ENCODE measurements at places on chromosomes 6 and 20. TPM values are rescaled to one million over a fixed set of nuclear protein-coding genes. Genes with fewer than 3 reads are reported as not detected.

DNA sequence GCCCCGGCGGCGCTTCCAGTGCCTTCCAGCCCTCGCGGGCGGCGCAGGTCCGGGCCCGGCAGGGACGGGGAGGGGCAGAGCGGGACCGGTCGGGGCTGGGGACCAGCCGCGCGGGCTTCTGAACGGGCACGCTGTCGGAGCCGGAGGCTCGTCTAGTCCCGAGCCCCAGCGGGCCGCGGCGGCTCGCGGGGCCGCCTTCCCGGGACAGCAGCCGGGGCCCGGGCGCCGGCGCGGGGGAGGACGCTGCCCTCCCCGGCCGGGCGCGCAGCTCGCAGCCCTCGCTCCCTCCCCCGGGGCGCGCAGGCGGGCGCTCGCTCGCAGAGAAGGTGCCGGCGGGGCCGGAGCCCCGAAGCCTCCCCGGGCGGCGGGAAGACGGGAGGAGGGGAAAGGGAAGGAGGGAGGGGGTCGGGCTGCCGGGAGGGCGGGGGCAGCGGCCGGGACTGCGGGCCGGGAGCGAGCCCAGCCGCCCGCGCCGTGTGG lies 696 bp upstream of the SIRPA start:
- DNase-seq = peak; percentile 59

DNA sequence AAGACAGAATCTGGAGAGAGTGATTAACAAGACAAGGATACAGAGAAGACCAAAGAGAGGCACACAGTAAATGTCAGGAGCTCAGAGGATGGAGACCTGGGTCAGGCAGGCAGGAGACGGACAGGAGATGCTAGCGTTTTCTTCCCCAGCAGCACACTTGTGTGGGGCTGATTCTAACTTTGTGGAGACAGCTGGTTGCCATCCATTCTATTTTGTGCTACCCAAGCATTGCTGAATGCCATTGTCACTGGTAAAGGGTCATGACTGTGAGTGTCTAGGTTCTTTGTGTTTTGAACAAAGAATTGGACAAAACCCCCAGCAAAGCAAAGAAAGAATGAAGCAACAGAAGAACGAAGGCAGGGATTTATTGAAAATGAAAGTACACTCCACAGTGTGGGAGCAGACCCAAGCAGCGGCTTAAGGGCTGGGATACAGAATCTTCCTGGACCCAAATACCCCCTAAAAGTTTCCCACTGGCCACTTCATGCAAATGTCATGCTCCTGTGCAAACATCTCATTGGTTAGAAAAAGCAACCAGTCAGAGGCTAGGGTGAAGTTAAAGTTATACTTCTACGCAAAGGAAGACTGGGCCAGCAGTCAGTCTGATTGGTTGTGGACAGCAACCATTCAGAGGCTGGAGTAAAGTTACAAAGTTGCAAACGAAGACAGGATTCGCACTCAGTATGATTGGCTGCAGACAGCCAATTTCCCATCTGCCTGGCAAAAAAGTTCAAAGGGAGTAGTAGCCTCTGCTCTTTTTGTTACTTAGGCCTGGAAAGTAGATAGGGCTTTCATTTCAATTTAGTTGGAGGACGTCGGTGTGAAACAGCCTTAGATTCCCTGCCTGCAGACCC lies 17.5 kb downstream of the PTK7 start:
- peak; percentile 37 for DNase-seq

DNA sequence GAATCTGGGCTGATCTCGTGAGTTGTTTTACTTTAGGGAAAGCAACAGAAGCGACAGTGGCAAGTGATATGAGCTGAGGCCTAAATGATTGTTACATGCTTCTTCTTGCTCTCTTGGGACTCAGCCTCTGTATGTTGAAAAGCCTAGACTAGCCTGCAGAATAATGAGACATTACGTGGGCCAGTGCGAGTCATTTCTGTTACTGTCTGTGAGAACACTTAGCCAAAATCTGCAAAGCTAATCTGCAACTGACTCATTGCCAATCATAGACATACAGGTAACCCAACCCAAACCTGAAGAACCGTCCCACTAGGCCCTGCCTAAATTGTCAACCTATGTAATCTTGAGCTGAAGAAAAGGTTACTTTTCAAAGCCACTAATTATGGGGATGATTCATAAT lies 77.4 kb upstream of the F13A1 start:
- no peak for DNase-seq

DNA sequence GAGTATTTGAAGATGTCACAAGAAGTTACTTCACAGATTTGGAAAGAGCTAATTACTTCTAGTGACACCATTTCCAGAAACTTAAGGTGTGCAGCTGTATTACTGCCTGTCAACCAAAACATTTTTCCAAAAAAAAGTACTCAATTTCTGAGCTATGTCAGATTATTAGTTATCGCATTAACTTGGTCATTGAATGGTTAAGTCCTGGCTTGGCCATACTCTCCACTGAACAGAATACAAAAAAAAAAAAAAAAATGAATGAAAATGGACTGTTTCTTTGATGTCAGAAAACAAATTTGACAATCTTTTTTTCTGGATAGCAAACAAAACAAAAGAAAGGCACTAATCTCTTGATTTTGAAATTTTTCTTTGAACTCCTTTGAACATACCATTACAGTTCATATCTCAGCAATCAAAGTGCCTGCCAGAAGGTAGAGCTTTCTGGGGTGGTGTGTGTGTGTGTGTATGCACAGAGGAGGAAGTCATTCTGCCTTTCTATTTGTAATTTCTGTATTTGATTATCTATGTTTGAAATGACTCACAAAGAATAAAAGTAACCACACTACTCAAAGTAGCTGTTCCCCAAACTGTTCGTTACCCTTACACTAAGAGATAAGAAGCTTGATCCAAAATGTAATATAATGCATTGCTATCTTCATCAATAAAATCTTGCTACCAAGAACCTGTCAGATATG lies 210.8 kb upstream of the FUT9 start:
- peak; percentile 7 for DNase-seq

DNA sequence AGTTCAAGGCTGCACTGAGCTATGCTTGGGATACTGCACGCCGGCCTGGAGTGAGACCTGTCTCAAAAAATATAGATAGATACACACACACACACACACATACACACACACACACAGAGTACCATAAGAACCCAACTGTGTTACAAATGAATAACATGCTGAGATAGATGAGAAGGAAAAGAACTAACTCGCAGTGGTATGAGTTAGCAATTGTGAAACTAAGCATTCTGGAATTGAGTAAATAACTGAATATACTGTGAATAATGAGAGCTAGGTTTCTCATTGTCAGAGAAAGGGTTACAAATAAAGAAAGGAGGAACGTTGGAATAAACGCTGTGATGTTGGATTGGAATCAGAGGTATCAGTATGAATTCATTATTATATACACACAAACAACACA lies 14.6 kb upstream of the FAXC start:
- no peak for DNase-seq

DNA sequence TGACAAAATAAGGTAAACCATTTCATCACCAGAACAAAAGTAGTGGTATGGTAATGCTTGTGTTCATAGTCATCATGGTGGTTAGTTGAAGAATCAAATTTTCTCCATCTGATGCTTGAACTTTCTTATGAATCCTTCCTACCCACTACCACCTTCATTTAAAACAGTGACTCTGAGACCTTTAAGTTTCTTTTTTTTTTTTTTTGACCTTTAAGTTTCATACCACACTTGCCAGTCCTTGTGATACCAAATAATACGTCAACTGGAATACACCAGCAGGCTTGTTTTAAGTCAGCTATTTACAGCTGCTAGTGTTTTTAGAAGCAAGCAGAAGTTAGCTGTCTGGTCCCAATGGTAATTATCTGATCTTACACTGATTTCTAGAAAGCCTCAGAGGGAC lies 413.4 kb upstream of the SOX4 start:
- no peak for DNase-seq

DNA sequence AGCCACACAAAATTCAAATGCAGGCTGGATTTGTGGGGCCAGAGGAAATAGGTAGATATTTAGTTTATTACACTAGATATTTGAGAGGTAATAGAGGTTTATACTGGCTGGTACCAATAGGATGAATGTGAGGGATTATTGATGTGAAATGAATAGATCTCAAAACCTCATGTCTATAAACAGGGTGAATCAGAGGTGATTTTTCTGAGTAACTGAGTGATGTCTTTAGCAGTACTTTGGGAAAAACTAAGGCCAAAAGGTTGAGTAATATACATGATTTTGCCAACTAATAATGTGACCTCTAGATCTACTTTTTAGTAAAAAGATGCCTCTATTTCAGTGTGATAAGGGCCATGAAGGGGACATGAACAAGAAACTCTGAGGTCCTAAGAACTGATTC lies 86.8 kb downstream of the HAO1 start:
- DNase-seq = no peak

GRCh38 chr20:61520893-61521460 lies 268.9 kb downstream of the CDH4 start:
- no peak for DNase-seq

- DNase-seq = no peak
Measured at GRCh38 chr6:48426636-48427035, 315.6 kb upstream of the PTCHD4 start.

DNA sequence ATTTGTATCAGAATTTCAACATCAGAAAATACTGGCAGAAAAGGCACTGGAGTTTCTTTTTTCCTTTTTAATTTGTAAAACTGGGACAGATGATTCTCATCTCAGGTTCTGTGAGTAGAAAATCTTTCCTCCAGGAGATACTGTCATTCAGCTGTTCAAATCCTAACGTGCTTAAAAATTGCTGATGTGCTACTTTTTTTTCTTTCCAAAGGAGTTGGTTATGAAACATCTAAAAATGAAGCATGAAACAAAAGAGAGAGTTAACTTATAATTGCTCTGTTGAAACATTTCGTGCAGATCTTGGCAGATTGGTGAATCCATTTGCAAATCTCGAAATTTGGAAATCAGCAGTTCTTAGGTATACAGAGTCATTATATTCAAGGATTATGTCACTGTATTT lies 622.6 kb downstream of the RNF144B start:
- DNase-seq = no peak

- no peak for DNase-seq
Measured at GRCh38 chr20:62056377-62056776, 9.3 kb downstream of the TAF4 start.

DNA sequence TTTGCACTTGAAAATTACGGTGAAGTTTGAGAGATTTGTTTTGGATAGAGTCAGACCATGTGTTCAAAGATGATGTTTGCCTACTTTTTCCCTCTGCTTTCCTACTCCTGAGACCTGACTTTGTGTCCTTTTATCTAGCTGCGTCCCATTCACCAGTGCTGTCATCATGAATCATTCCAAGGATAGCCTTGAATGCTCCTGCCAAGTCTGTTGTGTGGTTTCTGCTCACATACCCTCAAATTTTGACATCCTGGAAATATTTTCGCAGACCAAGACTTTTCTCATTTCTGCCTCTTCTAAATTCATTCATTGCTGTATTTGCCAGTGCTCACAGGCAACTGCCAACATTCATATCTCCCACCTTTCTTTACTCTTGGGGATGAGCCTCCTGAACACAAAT lies 175.9 kb upstream of the SCGN start:
- DNase-seq = no peak

Gene RIMS4
- 0.40 TPM for total RNA-seq

Gene SNRPB
- 208 TPM for total RNA-seq

Gene SLC22A23
- total RNA-seq = 3.9 TPM

DNA sequence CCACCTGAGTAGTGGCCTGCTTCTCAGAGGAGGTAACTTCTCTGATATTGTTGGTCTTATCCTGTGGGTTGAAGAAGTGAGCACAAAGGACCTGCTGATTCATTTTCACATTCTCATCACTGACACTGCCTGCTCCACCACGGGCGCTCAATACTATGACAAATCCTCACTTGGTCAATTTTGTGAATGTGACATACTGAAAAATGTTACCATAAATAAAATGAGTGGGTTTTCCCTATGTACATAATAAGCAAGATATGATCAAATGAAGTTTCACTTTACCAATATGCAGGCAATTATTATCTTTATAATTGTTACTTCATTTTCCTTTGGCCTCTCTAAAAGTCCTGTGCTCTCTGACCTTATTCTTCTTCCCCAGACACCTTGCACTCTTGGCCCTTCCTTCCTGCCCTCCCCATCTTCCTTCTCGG lies 71.5 kb upstream of the RIPOR2 start:
- DNase-seq = no peak

DNA sequence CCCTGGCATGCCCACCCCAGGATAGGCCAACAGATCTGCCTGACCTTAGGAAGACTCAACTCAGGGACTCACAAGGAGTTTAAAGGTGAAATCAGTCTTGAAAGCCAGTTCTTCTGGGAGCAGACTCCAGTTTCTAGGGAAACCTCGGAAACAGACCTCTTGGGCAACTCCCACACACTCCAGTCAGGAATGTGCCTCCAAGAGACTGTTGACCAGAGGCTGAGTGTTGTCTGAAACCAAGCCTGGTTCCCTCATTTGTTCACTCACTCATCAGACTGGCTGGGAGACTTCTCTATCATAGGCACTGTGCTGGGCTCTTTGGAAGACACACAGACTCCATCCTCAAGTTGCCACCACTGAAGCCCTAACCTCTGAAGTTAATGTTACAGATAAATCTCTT lies 1.8 kb downstream of the TREM1 start:
- peak; percentile 24 for DNase-seq

- DNase-seq = no peak
Measured at GRCh38 chr6:12606616-12607015, 110.0 kb upstream of the PHACTR1 start.

Gene MDFI
- total RNA-seq = 23.9 TPM

GRCh38 chr20:47614703-47615309 lies 113.1 kb downstream of the NCOA3 start:
- DNase-seq = no peak

GRCh38 chr6:45574885-45575284 lies 197.2 kb upstream of the SUPT3H start:
- DNase-seq = no peak

GRCh38 chr6:44342489-44342888 lies at the start of gene SPATS1:
Gene SPATS1, plus strand, starts transcription at chr6:44342650. Its CDS starts 446 bp downstream, at chr6:44343096.
- no peak for DNase-seq

DNA sequence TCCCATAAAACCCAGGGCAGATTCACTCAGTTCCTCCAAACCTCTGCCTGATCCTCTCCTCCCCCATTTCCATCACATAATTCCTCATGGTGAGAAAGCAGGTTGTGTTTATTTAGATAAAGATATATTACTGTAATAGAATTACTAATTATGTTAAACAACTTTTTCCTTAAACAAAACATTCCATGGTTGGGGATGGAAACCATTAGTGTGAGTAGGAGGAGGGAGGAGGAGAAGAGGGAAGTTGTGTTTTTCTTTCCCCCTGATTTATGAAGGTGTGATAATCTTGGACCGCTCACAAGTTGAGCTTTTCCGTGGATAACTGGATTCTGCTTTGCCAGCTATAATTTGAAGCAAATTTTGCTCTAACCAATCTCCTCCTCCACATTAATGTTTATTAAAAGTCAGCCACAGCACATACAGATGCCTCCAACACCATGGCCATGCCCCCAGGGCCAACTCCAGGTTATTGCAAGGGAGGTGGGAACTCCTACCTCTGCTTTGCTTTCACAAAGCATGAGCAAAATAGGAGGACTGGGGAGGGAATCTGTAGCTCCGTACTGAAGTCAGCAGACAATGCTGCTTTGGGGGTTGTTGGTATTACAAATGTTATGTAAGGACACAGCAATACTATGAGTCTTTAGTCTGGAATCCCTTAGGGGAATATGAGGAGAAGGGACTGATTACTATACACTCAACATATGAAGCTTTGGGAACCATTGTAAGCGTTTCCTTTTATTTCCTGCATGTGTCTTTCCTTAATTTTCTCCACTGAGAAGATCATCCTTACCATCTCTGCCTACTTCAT lies 542.0 kb downstream of the DHX35 start:
- no peak for DNase-seq

GRCh38 chr20:1389703-1390580 lies 2.9 kb downstream of the FKBP1A start:
- DNase-seq = no peak

- DNase-seq = no peak
Measured at GRCh38 chr6:16414205-16414604, 175.8 kb downstream of the GMPR start.

Data from Calu3 (cell line).